ENCODE measurements at places on chromosomes 1 and 21.
A peak's percentile ranks its signal among the peaks of the same experiment; 100 is the strongest.

DNA sequence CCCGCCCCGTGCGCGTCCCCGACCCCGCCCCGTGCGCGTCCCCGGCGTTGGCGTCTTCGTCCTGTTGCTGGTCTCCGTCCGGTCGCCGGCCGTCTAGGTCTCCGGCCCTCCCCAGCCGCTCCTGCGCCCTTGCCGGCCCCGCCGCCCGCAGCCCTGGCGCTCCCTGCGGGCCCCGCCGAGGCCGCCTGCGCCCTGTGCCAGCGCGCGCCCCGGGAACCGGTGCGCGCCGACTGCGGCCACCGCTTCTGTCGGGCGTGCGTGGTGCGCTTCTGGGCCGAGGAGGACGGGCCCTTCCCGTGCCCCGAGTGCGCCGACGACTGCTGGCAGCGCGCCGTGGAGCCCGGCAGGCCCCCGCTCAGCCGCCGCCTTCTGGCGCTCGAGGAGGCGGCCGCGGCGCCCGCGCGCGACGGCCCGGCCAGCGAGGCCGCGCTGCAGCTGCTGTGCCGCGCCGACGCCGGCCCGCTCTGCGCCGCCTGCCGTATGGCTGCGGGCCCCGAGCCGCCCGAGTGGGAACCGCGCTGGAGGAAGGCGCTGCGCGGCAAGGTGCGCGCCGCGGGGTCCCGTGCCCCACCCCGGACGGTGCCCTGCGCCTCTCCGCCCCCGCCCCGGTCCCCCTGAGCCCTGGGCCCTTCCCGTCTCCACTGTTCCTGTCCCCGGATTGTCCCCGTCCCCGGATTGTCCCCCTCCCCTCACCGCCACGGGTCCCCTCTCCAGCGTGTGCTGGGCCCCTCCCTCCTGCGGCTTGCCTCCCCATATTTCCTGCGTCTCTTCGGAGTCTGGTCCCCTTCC lies at the start of gene RNF187:
RNF187 (plus strand) TSS at position 47 of the 789 bp plus-strand sequence.
- peak; percentile 57 for DNase-seq

GRCh38 chr1:3052501-3052900 lies 16.5 kb upstream of the PRDM16 start:
- DNase-seq = no peak

DNA sequence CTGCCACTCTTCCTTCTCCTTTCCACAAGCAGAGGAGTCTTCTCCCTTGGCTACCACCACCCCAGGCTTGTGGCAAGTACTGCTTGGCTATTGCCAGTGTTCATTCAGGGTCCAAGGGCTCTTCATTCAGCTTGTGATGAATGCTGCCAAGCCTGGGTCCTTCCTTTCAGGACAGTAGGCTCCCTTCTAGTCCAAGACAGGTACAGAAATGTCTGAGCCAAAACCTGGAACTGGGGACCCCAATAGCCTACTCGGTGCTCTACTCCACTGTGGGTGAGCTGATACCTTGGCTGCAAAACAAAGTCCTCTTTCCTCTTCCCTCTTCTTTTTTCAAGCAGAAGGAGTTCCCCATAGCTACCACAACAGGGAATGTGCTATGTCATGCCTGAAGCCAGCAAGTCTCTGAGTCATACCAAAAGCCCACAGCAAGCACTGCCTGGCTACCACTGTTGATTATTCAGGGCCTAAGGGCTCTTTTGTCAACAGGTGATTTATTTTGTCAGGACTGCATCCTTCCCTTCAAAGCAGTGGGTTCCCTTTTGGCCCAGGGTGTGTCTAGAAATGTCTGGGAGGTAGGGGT lies 268.9 kb downstream of the HHAT start:
- DNase-seq = peak; percentile 83

GRCh38 chr1:198499588-198499987 lies 40.9 kb downstream of the ATP6V1G3 start:
- DNase-seq = no peak

DNA sequence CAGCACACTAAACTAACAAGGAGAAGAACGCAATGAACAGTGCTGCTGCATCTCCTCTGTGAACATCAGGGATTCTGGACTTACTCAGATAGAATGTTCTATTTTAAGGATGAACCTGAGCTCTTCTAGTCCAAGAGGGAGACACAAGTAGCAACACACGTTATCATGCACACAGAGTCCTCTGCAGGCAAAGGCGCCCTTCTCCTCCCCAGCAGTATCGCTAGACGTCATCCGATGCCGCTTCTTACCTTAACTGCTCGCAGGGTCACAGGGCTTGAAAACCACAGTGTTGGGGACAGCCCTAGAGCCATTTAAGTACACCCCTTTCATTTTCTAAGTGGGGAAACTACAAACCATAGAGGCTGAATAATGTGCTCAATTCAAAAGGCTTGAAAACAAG lies 74.5 kb downstream of the HIVEP3 start:
- DNase-seq = no peak

GRCh38 chr1:46699666-46700065 lies 19.2 kb downstream of the EFCAB14 start:
- DNase-seq = no peak

- DNase-seq = no peak
Observed at GRCh38 chr1:78318011-78318410, 172.8 kb upstream of the PTGFR start.

GRCh38 chr1:230138561-230139239 lies 71.7 kb downstream of the GALNT2 start:
- no peak for DNase-seq

DNA sequence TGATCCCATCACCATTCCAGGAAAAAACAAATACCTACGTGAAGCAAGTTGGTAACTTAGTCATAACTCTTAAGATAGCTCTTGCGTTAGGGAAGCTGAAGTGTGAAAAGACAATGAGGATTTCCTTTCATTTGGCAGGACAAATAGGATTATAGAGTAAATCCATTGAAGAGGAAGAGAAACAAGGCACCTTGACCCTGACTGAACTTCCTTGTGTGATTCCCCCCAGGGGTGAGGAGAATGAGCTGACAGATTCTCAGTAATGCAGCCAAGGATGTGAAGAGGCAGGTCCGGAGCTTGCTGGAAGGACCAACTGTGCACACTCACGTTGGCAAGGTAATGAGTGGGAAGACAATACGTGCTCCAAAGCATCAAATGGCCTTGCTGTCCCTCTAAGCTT lies 55.0 kb upstream of the HMCN1 start:
- DNase-seq = no peak

GRCh38 chr1:234879147-234880080 lies 249.2 kb downstream of the TOMM20 start:
- no peak for DNase-seq

DNA sequence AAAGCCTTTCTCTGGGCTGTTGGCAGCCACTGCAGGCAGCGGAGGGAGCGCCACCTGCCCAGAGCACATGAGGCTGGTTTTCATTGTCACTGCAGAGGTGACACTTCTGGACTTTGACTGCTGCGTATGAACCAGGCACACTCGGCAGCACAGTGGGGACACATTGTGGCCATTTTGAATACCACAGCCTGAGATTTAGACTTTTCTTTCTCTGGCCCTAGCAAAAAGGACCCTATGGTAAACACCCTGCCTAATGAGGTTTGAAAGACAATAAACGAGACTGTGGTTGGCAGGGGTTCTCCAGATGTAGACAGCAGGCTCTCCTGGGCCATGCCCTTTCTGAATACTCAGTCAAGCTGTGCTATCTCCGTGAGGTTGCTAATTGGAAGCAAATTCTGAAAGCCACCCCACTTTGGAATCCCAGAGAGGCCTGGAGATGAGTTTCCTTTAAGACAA lies 12.0 kb upstream of the KCNE2 start:
- DNase-seq = no peak

GRCh38 chr1:118073648-118074435 lies 111.2 kb downstream of the SPAG17 start:
- DNase-seq = no peak

GRCh38 chr1:244865028-244865371 lies 657 bp upstream of the HNRNPU start:
- DNase-seq = no peak

- DNase-seq = no peak
Observed at GRCh38 chr21:18608226-18608625, 204.6 kb upstream of the TMPRSS15 start.

DNA sequence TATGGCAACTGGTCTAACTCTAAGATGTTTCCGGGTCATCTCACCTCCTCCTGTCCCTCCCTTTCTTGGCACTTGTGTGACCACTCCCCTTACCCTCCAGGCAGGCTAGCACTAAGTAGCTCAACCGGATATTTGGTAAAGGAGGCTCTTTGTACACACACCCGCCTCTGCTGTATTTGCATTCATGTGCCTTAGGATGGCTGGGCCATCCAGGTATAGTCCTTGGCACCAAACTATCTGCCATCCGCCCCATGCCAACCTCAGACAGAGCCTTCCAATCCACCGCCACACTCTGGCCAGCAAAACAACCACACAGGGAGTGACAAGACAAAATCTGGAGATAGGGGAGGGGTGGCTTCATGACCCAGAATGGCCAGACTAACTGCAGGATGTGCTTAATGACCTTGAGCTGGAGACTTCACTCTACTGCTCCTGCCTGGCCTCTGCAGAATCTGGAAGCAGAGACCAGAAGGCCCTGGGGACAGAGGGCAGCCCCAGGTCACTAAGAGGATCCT lies 59.5 kb downstream of the CDK18 start:
- DNase-seq = no peak

GRCh38 chr1:12511128-12511484 lies 106.9 kb downstream of the DHRS3 start:
- DNase-seq = no peak

GRCh38 chr1:54927472-54928240 lies 40.7 kb upstream of the DHCR24 start:
- no peak for DNase-seq

- DNase-seq = no peak
Observed at GRCh38 chr1:9753121-9753531, 70.6 kb downstream of the CLSTN1 start.

- no peak for DNase-seq
Observed at GRCh38 chr1:44604157-44604955, 69.9 kb downstream of the TMEM53 start.

- DNase-seq = no peak
Observed at GRCh38 chr1:94094469-94095111, 26.4 kb downstream of the ABCA4 start.

- DNase-seq = no peak
Observed at GRCh38 chr1:160325252-160325651, 17.8 kb downstream of the COPA start.

GRCh38 chr21:40254540-40255465 lies 387.6 kb downstream of the PCP4 start:
- DNase-seq = no peak

GRCh38 chr1:244316407-244316806 lies 135.3 kb downstream of the ADSS2 start:
- no peak for DNase-seq

GRCh38 chr1:53639251-53639763 lies 99.7 kb downstream of the GLIS1 start:
- DNase-seq = no peak

- no peak for DNase-seq
Observed at GRCh38 chr1:197510691-197511378, 242.8 kb downstream of the CRB1 start.

GRCh38 chr1:23793861-23794731 lies 3.2 kb downstream of the LYPLA2 start:
- no peak for DNase-seq

DNA sequence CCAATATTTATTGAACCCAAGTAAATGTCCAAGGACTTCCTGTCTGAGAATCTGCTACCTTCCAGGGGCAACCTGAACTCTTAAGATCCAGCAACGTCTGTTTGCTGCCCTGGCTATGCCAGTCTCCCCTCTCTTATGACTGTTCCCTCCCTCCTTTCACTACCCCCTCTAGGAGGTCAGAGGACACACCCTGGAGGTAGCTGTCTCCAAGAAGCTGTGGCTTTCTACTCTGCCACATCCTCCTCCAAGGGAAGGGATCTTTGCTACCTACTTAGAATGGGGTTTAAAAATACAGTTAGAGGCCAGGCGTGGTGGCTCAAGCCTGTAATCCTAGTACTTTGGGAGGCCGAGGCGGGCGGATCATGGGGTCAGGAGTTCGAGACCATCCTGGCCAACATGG lies 3.6 kb upstream of the SMPDL3B start:
- no peak for DNase-seq

- DNase-seq = no peak
Observed at GRCh38 chr1:33660244-33660643, 187.8 kb downstream of the ZSCAN20 start.

GRCh38 chr1:32632829-32633228 lies 17.5 kb downstream of the ZBTB8OS start:
- DNase-seq = no peak

- no peak for DNase-seq
Observed at GRCh38 chr1:170096806-170097340, 22.4 kb upstream of the KIFAP3 start.

- no peak for DNase-seq
Observed at GRCh38 chr1:214400131-214400530, 119.2 kb downstream of the SMYD2 start.

DNA sequence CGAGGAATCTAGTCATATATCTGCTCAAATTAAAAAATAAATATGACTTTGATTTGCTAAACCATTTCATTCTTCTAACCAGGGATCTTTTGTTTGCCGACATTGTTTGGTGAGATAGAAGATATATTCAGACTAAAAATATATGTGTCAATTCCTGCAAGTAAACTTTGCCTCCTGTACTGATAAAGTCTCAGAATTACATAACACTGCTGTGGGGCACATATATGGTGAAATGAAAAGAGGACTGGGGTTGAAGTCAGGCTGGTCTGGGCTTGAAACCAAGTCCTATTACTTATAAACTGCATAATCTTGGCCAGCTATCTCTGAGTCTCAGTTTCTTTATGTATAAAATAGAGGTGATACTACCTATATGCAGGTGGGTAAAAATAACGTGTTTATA lies 9.8 kb downstream of the SCMH1 start:
- no peak for DNase-seq

GRCh38 chr1:32142446-32143301 lies 34.8 kb downstream of the KPNA6 start:
- DNase-seq = no peak

DNA sequence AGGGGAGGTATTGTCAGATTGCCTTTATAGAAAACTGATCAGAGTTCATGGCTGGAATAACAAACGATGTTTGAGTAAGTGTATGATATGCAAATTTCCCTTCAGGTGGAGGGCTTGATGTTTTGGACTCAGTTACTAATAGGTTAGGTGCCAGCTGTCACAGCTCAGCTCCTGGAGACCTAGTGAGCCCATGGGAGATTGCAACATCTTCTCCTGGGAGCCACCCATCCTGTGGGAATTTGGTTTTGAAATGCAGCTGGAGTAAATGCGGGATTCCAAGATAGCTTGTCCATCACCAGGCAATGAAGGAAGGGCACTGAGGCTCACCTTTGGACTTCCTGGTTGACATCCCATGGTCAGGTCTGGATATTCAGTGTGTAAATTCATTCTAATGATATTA lies 211.4 kb upstream of the NRIP1 start:
- DNase-seq = no peak

DNA sequence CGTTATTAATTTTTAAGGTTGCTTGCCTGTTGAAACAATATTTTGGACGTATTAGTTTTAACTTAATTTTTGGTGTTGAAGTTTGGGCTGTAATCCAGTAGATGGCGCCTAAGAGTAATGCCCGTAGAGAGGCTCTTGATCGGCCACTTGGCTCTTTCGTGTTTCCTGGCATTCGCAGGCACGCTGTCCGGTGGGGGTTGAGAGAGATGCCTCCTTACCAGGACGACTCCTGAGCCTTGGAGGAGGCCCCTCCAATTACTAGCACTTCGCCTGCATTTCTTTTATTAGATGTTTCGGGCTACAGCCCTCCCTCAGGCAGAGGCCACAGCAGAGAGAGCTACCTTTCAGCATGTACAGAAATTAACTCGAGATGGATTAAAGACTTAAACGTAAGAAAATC lies 12.0 kb downstream of the OR2M4 start:
- no peak for DNase-seq

- DNase-seq = no peak
Observed at GRCh38 chr1:54811739-54812655, 10.9 kb upstream of the TTC22 start.

Measured in T1000 (cell line).